ENCODE measurements at places on chromosomes 2 and 18. TPM values are rescaled to one million over a fixed set of nuclear protein-coding genes. Genes with fewer than 3 reads are reported as not detected.

The GALNT5 gene
- total RNA-seq = 8.5 TPM

The TCF23 gene
- not detected for total RNA-seq

GRCh38 chr18:9825571-9826073, 60.2 kb upstream of the TXNDC2 start:
- no peak for DNase-seq

- no peak for DNase-seq
Measured at GRCh38 chr2:16629044-16629443, 36.6 kb downstream of the CYRIA start.

DNA sequence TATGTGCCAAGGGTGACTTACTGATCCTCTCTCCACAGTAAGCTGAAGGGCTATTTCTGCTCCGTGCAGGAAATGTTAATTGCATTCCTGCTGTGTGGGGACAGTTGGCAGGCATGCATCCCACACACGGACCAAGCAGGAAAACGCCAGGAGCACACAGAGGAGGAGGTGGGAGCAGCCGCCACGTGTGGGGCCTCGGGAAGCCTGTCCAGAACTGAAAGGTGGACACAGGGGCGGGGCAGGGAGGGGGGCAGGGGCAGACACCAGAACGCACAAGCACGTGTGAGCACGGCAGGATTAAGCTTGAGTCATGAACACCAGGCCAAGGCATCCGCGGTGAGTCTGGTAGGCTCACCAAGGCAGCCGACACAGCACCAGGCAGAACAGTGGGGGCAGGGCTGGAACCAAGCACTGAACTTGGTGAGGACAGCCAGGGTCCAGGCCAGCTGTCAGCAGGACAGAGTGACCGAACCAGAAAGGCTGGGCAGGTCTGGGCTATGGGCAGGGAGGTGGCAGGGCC, 177.1 kb downstream of the EIPR1 start:
- DNase-seq = no peak

DNA sequence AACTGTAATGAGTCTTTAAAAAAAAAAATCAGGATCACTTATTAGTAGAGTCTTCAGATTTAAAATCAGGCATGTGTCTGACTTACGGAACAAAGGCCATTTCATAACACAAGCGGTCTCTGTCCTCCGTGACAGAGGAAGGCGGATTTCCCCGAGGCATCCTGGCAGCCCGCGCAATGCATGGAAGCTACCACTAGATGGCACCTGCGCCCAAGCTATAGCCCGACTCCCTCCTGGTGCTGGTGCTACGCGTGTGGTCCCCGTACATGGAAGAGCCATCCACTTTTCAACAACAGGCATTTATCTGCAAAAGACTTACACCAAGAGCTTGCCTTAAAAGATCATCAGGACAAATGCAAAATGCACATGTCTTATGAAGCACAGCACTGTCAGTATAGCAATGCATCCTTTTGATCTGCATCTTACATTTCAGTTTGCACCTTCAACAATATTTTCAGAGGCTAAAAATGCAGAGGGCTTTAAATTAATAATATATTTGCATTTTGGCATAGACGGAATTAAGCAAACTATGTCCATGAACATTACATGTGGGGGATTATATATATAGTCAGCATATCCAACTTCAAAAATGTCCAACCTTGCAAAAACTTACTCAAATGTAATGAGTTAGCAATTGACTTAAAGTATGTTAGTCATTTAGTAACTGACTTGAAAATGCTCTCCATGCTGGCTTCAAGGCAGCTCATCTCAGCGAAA, 96.0 kb downstream of the ZNF516 start:
- no peak for DNase-seq

Measured in esophagus squamous epithelium (tissue), 5 donors.